HL-60 (cell line): ENCODE measurements at places on chromosomes 12 and 14.

- DNase-seq: no peak
Observed at GRCh38 chr14:104993306-104993705, 7.7 kb downstream of the CLBA1 start.

- no peak for DNase-seq
Observed at GRCh38 chr14:98633380-98633779, 638.6 kb downstream of the BCL11B start.

GRCh38 chr12:49043856-49044258, 16.7 kb downstream of the KMT2D start:
- DNase-seq: no peak

- DNase-seq: no peak
Observed at GRCh38 chr14:96121660-96122395, 82.7 kb downstream of the C14orf132 start.

- no peak for DNase-seq
Observed at GRCh38 chr12:79935624-79936345, 888 bp upstream of the PPP1R12A start.

- no peak for DNase-seq
Observed at GRCh38 chr14:72254202-72254936, 322.1 kb downstream of the RGS6 start.

- no peak for DNase-seq
Observed at GRCh38 chr14:99674776-99675381, 9.2 kb upstream of the CYP46A1 start.

- no peak for DNase-seq
Observed at GRCh38 chr12:61998791-61999190, 261.4 kb upstream of the USP15 start.

GRCh38 chr14:28709571-28710305, 56.8 kb upstream of the FOXG1 start:
- DNase-seq: no peak

DNA sequence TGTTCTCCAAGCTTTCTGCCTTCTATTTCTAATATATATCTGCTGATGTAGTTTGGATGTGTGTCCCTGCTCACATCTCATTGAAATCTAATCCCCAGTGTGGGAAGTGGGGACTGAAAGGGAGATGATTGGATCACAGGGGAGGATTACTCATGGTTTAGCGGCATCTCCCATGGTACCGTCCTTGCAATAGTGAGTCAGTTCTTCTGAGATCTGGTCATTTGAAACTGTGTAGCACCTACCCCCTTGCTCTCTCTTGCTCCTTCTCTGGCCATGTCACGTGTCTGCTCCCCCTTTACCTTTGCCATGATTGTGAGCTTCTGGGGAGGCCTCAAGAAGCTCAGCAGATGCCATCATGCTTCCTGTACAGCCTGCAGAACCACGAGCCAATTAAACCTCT, 26.2 kb upstream of the ALX1 start:
- no peak for DNase-seq

DNA sequence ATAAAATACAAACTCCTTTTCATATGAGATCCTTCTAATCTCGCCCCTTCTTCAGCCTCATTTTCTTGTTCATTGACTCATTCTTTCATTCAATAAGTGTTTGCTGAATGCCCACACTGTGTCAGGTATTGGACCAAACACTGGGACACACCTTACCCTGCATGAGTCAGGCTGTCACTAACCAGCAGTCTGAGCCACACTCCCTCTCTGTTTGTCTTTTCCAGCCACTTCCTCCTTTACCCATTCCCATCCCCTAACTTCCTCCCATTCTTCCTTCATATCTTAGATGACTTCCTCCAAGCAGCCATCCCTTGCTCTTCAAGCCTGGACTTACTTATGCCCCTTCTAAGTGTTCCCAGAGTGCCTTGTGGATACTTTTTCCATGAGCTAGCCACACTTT, 27.0 kb upstream of the HIF1A start:
- peak; percentile 24 for DNase-seq

GRCh38 chr14:22434901-22435550, 154.0 kb downstream of the DAD1 start:
- no peak for DNase-seq

GRCh38 chr14:85241022-85241855, 288.7 kb upstream of the FLRT2 start:
- DNase-seq: no peak

GRCh38 chr12:58593557-58594304, 326.6 kb downstream of the LRIG3 start:
- no peak for DNase-seq

DNA sequence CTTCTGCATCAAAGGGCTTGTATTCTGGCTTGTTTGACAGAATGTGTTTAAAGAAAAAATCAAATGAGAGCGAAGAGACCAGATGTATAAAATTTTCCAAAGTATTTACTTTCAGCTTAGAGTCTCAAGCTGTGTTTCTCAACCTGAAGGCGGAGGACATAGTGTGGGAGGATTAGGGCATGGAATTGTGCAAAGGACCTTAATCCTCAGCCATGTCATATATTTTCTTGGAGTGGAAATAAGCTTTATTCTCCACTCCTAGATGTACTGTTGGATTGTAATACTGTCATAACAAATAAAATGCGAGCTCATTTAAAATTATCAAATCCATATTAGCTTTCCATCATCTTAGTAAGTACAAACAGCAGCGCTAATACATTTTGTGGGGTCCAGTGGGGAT, 154.0 kb downstream of the PAH start:
- DNase-seq: no peak

DNA sequence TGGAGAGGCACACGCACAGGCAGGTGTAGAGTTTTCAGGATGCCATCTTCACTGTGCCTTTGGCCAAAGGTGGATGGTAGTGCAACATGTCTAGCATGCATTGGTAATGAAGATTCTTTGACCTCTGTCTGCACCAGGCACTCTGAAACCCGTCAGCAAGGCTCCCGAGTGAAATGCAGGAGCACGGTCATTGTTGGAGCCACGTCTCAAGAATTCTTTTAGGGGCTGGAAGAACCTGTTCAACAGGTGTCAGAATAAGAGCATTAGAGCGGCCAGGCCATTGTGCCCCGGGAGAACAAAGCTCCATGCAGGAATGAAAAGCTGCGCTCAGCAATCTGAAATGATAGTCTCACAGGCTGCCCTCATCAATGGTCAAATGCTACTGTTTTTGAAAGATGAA, 40.2 kb upstream of the DICER1 start:
- DNase-seq: no peak

- no peak for DNase-seq
Observed at GRCh38 chr12:20463913-20464524, 95.7 kb downstream of the PDE3A start.

- no peak for DNase-seq
Observed at GRCh38 chr12:5031958-5032357, 11.7 kb upstream of the KCNA5 start.

- DNase-seq: no peak
Observed at GRCh38 chr12:26452511-26452910, 257.1 kb downstream of the SSPN start.

DNA sequence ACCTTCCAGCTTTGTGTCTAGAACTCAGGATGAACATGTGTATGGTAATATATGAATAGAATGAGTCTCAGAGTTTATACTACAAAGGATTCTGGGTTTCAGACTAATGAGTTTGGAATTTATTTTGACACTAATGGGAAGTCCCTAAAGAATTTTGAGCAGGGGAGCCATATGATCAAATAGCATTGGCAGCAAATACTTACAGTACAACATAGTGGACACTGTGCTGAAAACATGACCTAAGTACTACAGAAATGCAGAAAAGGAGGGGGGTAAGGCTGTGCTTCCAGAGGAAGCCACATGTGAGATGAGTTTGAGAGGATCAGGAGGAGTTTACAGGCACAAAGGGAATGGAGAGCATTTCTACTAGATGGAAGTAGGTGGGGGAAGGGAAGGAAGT, 225.8 kb downstream of the C12orf42 start:
- DNase-seq: no peak

DNA sequence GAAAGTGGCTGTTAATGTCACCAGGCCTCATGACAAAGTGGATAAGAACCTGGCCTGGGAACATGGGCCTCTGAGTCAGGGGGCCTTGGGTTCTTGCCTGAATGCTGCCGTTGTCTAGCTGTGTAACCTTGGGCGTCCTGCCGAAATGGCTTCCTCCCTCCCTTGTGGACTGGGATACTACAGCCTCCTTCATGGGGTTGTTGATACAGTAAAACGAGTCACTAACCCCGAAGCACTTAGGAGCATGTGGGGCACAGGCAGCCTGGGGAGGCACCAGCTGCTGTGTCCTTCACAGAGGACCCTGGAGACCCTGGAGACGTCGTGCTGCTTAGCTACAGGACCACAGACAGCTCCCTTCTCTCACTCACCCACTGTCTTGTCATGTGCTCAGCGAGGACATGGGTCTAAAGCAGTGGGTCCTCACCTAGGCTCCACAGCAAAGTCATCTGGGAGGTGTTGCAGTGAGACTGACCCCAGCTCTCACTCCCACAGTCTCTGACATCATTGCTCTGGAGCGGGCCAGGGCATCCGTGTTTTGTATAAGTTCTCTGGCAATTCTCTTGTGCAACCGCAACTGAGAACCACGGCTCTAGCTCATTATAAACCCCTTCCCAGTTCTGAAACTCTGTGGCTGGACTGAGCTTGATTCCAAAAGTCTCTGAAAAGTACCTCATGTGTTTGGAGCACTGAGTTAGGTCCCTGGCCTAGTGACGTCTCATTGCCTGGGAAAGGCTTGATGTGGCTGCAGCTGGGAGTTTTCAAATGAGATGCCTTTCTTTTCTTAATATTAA, 42.1 kb downstream of the SERPINA3 start:
- DNase-seq: no peak

DNA sequence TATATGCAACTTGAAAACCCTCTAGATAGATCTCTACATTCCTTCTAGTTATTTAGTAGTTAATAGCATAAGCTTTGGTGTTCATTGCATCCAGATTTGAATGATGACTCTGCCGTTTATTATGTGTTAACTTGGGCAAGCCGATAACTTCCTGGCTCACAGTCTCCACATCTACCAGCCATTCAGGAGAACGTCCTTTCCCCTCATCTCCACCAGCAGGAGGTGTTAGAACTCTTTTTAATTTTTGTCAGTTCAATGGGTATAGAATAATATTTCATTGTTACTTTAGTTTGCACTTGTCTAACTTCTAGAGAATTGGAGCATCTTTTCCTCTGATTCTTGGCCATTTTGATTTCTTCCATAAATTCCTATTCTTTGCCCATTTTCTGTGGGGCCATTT, 30.0 kb upstream of the WSCD2 start:
- no peak for DNase-seq

DNA sequence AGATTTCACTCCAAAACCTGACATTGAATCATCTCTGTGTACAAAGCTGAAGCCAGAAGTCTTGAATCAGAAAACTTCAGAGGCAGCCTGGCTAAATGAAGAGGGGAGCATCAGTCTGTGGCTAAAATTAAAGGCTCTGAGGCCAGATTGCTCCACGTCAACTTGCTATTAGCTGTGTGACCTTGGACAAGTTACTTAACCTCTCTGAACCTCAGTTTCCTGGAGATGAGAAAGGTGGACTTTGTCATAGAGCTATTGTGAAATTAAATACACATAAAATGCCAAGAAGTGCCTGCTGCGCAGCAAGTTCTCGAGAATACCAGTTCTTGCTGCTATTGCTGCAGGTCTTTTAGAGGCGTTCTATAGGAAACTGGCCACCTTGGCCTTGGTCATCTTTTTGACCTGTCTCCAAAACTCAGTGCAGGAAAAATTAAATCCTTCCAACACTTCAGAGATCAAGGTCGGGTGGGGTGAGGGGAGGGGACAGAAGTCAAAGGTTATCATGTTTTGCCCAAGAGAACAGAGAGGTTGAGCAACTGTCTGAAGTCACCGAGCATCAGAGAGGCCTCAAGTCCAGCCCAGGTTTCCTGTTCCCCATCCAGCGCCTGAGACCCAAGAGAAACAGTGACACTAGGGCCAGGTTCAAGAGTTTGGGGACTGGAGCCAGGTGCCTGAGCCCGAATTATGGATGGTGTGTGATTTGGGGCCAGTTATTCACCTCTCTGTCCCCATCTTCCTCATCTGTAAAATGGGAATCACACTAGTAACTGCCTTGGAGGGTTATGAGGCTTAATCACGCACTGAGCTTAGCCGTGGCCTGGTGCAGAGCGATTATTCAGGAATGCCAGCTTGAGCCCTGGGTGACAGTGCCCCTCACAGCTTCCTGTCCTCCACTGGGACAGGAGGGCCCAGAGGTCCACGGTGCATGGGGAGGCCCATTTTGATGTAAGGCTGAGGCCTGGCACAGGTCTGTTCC, 1.1 kb downstream of the SERPINA1 start:
- no peak for DNase-seq

GRCh38 chr12:8658346-8658745, 4.3 kb downstream of the MFAP5 start:
- DNase-seq: no peak

DNA sequence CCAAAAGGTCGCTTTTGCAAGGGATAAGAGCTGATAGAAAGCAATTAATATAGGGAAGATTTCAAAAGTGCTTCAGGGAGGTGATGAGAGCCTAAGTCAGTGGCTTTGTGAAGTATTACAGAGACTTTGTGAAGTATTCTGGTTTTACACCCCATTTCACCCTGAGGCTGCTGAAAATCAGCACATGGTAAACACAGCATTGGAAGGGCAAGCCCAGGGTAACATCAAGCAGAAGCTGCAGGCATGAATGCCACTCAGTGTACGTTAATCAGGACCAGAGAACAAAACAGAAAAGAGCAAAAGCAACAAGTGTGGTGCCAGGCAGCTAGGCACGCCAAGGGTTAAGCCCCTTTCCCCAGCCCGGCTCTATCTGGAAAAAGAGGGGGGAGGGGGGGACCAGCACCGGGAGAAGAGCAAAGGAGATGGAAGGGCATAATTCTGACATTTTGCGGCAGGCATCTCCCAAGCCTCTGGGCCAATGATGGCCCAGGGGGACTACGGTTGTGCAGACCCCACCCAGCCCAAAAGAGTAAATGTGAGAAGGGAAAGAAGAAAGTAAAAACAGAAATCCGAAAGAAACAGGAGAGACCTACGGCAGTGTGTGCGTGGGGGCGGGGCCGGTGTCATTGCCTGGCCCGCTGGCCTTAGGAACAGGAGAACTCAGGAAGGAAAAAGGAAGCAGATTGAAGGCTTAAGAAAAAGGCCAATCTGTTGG, 58.9 kb downstream of the DHRS2 start:
- DNase-seq: no peak

DNA sequence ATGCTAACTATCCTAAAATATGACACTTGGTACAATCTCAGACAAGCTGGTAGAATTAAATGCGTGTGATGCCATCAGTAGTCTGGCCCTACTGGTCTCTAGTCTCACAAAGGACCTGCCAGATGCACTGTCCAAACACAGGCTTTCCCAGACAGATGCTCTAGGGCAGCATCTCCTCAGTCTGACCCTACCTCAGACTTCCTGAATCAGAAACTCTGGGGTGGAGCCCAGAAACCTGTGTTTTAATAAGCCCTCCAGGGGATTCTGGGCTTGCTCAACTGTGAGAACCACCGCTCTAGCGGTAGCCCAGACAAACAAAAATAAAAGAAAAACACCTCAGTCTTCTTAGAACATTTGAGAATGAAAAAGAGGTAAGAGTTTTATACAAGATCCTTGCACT, 48.0 kb downstream of the BDKRB1 start:
- no peak for DNase-seq

DNA sequence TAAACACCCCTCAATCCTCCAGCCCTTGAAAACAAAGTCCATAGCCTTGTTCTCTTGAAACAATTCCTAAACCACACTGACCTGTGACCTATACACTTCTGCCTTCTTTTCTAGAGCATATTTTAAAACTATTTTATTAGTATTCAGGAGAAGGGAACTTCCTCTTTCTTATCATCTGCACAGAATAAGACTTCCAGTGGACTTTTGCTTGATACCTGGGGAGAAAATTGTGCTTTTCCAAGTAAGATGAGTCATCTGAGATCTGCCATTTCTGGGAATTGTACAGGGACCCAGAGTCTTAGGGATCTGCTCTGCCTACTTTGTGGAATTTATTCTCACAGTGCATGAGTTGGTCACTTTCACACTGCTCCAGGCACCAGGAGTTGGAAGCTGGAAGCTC, 10.5 kb upstream of the WNT5B start:
- DNase-seq: no peak
